ENCODE measurements at places on chromosomes 1 and 21.

GRCh38 chr1:197269053-197269452 lies 1.0 kb downstream of the CRB1 start:
- DNase-seq, result no peak
- H3K27ac ChIP-seq, result no peak overlapping the region
- no peaks in the 10 kb centered on the region for H3K36me3 ChIP-seq
- H3K4me1 ChIP-seq, result no peaks in the 10 kb centered on the region

DNA sequence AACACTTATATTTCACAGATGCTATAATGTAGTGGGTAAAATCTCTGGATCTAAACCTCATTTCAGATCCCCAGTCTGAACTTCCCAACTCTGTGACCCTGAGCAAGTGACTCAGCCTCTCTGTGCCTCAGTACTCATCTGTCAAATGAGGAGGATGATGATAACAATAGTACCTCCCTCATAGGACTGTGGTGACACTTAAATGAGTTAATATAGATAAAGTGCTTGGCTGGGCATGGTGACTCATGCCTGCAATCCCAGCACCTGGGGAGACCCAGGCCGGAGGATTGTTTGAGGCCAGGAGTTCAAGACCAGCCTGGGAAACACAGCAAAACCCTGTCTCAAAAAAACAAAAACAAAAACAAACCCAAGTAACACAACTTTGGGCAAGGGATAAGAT lies 4.7 kb upstream of the ECE1 start:
- H3K4me1 ChIP-seq, result peaks cover 20% of the 10 kb centered on the region
- H3K4me3 ChIP-seq, result no peak overlapping the region
- no peak for DNase-seq
- H3K27me3 ChIP-seq, result no peaks in the 10 kb centered on the region
- H3K27ac ChIP-seq, result no peak overlapping the region

- H3K4me3 ChIP-seq, result no peak overlapping the region
- H3K27me3 ChIP-seq, result no peaks in the 10 kb centered on the region
- no peak for DNase-seq
Measured at GRCh38 chr1:230306169-230306568, 120.0 kb downstream of the PGBD5 start.

GRCh38 chr1:19309123-19309813 lies 2.7 kb downstream of the AKR7A2 start:
- H3K36me3 ChIP-seq, result no peaks in the 10 kb centered on the region
- no peak for DNase-seq
- no peak overlapping the region for H3K27ac ChIP-seq

- no peak for DNase-seq
- no peaks in the 10 kb centered on the region for H3K36me3 ChIP-seq
- peaks cover 4% of the 10 kb centered on the region for H3K4me1 ChIP-seq
- no peaks in the 10 kb centered on the region for H3K27me3 ChIP-seq
- no peak overlapping the region for H3K4me3 ChIP-seq
- no peak overlapping the region for H3K27ac ChIP-seq
Measured at GRCh38 chr1:179889589-179889988, 7.5 kb downstream of the TOR1AIP1 start.

GRCh38 chr21:34550182-34550799 lies 38.3 kb upstream of the KCNE1 start:
- H3K36me3 ChIP-seq, result no peaks in the 10 kb centered on the region
- no peak for DNase-seq

DNA sequence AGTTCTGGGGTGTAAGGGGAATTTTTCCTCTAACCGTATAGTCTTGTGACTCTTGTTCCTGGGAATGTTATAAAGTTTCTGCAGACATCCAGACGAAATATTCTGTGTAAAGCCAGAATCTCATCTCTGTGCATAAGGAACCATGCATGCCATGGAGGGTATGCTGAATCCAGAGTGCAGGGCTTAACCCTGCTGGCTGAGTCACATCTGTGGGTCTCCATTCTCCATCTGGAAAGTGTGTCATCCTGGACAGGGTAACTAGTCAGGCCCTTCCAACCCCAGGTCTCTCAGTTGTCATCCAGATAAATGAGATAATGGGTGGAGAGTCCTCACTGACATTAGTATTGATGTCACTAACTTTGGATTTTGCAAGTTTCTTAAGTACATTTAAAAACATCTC lies 48.8 kb downstream of the ATP5PO start:
- DNase-seq, result no peak
- no peaks in the 10 kb centered on the region for H3K27me3 ChIP-seq
- H3K4me3 ChIP-seq, result no peak overlapping the region
- H3K4me1 ChIP-seq, result no peaks in the 10 kb centered on the region
- no peaks in the 10 kb centered on the region for H3K36me3 ChIP-seq

- no peak overlapping the region for H3K27ac ChIP-seq
- peaks cover 2% of the 10 kb centered on the region for H3K4me1 ChIP-seq
- H3K27me3 ChIP-seq, result no peaks in the 10 kb centered on the region
- H3K36me3 ChIP-seq, result no peaks in the 10 kb centered on the region
Measured at GRCh38 chr21:38303300-38303699, 46.5 kb downstream of the KCNJ15 start.

All from ovary (tissue), 10 donors.